Islet precursor cell (in vitro differentiated cells): ENCODE measurements at places on chromosomes 1 and 21.

DNA sequence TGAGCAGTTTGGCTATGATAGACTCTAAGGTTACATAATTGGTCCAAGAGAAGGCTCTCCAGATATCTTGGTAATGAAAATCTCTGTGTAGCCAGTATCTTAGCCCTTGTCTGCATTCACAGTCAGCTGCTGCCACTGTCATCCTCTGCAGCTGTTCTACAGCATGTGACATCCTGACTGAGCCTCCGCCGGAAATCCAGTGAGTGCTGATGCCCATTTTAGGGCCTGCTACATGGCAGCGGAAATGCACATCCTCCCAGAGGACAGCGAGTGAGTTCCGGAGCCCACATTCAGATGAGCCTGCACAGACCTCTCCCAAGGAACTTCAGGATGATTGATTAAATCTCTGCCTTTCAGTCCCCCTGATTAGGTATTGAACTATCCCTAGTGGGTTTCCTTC, 237.1 kb downstream of the HHIPL2 start:
- DNase-seq: no peak

- no peak for DNase-seq
Observed at GRCh38 chr1:145994391-145995120, 1.8 kb downstream of the TXNIP start.

DNA sequence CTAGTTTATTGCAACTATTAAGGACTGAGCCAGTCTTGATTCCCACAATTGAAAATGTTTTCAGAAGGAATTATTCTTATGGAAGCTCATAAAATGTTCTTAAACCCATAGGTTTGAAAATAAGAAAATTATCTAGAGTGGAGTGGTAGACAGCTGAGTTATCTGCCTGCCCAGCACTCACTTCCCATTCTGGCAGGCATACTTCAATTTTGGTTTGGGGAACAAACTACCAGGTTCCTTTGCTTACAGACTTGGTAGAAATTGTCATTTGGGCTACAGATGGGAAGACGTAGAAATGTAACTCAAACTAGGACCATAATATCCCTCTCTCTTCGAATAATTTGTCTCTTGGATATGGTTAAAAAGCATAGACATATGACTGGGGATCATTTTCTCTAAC, 18.4 kb downstream of the JUN start:
- DNase-seq: no peak

DNA sequence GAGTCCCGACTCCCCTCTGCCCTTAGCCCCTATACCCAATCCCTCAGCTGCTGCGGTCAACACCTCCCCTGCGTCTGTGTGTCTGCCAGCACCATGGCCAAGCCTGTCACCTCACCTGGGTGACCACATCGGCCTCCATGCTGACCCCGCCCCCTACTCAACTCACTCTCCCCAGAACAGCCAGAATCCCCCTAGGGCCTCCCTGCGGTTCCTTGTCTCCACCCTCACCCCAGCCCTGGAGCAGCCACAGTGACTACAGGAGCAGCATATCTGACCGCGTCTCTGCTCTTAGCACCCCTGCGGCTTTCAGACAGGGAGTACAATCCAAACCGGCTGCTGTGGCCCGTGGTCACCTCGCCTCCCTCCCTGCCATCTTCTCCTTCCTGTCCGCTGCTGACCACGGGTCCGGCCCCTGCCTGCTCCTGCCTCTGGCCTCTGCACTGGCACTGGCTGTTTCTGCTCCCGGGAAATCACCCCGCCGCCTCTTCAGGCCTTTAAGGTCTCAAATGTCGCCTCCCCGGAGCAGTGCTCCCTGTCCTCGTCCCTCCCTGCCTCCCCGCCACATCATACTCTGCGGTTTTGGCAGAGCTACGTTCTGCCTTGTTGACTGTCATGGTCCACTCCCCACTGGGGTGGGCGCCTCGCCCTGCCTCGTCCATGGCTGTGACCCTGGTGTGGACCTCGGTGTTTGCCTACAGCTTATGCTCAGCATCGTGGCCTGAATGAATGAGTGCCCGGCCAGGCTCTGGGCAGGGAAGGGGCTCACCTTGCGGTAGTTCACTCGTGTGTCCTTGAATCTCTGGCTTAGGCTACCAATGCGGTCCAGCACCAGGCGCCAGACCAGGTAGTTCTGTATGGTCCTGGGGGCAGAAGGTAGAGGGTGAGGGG, 11.1 kb downstream of the PRXL2B start:
- peak; percentile 51 for DNase-seq

DNA sequence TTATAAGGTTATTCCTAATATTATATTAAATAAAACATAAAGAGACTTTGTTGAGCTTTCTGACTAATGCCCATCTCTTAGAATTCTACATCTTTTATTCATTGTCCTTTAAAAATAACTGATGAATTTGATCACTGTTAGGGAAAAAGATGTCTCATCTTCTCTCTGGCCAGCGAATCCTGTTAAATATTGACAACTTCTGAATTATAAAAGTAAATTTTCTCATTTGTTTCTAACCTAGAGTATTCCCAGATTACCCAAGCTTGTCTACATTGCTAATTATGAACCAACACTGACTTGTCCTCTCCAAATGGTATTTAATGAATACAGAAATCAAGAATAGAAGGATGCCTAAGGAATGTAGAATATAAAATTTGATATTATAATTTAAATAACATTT, 24.8 kb upstream of the KCTD3 start:
- DNase-seq: no peak

DNA sequence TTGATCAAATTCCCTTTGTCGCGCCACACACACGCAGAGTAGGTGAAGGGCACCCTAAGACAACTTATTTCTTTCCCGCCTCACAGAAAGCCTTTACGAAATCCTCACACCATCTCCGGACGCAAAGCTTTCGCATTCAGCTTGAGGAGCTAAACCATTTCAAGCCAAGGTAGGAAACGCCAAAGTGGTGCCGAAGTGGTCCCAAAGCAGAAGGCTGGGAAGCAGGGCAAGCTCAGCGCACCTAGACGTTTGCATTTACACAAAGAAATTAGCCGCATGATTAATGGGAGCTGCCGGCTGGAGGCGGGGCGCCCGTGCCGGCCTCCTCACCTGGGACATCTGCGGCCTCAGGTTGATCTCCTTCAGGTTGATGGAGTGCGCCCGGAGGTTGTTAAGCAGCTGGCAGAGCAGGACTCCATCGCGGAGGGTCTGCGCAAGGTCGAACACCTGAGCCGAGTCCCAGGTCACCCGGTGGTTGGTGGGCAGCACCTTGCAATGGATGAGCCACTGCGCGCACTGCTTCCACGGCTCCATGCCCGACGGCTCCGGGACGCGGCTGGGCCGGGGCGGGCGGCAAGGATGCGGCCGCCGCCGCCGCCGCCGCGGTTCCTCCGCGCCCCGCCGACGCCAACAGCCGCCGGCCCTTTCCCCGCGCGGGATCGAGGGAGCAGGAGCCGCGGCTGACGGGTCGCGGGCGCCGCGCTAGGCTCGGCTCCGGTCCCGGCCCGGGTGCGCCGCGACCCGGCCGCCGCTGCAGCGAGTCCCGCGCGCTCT, 457 bp downstream of the VAV3 start:
- DNase-seq: peak; percentile 62

DNA sequence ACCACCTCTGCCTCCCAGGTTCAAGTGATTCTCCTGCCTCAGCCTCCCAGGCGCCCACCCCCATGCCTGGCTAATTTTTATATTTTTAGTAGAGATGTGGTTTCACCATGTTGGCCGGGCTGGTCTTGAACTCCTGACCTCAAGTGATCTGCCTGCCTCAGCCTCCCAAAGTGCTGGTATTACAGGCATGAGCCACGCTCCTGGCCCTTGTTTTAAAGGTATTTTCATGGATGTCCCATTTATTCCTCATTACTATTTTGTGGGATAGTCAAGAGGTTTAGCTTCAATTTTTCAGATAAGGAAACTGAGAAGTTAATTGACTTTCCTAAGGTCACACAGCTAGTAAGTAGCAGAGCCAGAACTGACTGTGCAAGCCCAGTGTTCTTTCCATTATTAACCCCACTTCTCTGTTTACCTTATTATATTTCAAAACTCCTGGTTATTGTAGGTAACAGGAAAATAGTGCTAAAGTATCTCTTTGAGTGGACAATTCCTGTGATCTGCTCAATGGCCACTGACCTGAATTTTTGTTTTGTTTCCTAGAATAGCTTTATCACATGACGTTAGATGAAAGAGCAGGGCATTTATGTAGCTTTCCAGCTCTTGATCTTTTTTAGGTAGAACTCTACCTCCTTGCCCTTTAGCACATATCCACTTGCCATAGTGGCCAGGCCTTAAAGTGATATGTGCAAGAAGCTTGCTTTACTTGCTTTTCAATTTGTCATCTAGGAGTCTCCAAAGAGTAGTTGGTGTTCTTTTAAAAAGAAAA, 13.6 kb downstream of the ZYG11B start:
- no peak for DNase-seq

DNA sequence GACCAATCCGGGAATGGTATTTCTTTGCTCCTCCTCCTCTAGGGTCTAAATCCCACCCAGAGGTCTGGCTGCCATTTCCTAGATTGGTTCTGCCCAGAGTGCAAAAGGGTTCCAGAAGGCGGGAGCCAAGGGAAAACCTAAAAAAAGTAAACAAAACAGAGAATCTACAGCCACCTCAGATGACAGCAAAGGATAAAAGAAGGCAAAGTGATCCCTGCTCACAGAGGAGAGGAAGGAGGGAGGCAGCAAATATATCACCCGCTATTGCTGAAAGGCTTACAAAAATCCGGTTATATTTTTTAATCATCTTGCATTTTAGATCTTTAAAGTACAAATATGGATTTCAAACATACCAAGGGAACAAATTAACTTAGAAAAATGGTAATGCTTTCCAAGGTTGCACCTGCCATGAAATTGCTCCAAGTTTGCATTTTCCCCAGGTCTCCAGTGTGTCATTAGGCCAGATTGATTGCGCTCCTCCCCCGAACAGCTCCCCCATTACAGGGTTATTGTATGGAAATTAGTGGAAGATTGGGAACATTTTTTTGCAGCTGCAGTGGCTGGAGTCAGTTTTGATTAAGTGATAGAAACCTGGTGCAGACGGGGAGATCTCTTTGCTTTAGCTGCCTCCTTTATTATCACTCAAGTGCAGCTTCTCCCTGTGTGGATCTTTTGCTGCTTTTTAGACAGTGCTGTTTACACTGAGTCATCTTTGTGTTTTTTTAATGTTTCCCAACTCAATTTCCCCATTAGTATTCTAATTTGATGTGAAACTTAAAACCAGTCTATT, 280.5 kb upstream of the CAMK1G start:
- no peak for DNase-seq
